Activated naive CD4-positive, alpha-beta T cell (primary cell): ENCODE measurements at places on chromosomes 11 and 22.

- DNase-seq, result no peak
Measured at GRCh38 chr11:118897721-118898310, 14.1 kb downstream of the CXCR5 start.

DNA sequence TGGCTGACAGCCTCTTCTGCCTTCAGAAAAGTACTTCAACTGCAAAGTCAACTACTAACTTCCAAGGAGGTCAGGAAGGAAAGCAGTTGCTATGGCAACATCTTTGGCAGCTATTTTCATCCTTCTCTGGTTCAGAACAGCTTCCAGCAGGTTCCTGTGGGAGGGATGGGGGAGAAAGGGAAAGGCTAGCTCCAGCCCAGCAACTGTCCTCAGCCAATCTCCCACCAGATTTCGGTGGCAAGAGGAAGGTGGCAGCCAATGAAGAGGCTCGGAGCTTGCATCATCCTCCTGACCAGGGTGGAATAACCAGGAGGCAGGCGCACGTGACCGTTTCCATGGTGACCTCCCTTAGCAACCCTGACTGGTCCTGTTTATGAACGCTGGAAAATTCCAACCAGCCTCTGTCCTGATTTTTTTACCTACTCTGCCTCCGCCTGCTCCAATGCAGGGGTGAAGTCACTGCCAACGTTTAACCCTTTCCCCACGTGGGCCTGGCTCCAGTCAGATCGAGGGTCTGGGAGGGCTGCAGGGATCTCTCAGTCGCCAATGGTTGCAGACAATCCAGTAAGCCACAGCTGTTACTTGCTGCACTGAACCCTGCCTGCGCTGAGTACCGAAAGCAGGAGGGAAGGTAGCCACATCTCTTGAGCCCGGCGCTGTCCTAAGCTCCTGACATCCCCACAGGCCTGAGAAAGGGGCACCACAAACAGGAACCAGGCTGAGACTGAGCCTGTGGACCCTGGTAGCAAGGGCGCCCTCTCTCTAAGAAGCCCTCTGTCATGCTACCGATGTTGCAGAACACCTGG lies 11.2 kb upstream of the MALAT1 start:
- no peak for DNase-seq

- DNase-seq, result no peak
Measured at GRCh38 chr11:44727114-44727372, 281 bp downstream of the TSPAN18 start.

GRCh38 chr11:87304412-87304811 lies 266.7 kb downstream of the TMEM135 start:
- DNase-seq, result no peak

DNA sequence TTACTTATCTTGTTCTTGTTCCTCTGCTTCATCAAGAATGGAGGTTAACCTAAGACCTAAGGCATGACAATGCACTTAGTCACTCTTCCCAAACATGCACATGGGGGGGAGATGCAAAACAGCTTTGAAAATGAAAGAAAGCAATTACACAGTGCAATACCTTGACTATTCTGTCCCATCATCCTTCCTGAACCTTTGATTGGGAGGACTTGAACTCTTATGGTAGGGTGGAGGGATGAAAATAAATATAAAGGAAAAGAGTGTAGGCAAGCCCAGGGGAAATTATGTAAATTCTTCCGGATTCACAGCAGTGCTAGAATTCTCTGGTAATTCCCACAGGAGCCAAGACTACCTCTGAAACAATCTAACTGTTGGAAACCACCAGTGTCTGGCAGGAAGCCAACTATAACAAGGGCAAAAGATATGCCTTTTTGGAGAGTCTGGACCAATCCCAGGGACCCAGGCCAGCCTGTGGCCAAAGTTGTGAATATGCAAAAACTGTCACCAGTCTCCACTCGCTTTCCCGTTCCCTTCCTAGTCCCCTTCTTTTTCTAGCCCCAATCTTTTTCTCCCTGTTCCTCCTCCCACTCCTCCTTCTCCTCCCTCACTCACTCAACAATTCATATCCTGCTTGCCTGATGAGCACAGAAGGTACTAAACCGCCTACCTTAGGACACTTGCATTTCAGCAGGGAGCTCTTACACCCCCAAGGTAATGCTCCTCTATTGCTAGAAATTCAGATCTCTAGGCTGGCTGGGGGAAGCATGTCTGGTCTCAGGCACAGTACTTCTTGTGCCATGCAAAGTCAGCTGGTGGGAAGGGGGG lies 2.5 kb upstream of the RCN1 start:
- DNase-seq, result no peak

GRCh38 chr11:18463439-18463838 lies 7.8 kb downstream of the LDHAL6A start:
- no peak for DNase-seq

GRCh38 chr11:3920148-3920852 lies 64.8 kb downstream of the STIM1 start:
- DNase-seq, result peak; percentile 27

DNA sequence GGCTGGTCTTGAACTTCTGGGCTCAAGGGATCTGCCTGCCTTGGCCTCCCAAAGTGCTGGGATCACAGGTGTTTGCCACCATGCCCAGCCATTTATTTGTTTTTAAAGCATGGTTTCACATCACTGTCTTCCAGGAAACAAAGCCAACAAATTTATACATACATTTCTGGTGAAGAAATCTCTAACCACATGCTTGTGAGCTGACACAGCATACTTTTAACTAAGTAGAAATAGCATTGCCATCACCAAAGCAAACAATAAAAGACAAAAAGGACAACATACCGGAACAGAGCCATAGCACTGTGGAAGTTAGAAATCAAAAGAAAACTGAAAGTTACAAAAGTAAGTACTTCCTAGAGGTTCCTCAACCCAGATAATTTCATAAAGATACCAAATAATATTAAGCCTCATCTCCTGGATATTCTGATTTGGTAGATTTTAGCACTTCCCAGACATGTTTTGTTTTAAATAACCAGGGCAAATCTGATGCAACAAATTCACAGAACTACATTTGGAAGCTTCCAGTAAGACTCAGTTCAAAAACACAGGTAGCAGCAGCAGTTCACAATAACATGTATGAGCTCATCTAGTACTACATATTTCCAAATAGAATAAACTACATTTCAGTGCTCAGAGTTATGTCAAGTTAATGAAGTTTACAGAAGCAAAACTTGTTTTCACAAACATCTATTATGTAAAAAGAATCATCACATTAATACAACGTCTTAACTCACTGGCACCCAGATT lies 70.6 kb downstream of the RRAS2 start:
- no peak for DNase-seq

GRCh38 chr11:35237351-35237750 lies 98.4 kb downstream of the CD44 start:
- DNase-seq, result no peak

DNA sequence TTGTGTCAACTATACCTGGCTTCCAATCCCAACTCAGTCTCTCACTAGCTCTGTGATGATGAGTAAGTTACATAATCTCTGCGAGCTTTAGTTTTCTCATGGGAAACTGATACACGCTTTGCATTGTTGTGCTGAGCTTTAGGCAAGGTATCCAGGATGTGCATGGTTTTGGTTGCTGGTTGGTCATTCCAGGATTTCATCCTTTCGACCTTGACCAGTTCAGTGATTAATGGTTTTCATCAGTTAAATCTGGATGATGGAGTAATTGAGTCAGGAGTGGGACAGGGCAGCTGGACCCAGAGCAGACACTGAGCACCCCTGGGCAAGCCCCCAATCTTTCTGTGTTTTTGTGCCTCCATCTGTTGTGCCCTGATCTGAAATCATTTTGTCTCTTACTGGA lies 417.3 kb upstream of the CADM1 start:
- no peak for DNase-seq

DNA sequence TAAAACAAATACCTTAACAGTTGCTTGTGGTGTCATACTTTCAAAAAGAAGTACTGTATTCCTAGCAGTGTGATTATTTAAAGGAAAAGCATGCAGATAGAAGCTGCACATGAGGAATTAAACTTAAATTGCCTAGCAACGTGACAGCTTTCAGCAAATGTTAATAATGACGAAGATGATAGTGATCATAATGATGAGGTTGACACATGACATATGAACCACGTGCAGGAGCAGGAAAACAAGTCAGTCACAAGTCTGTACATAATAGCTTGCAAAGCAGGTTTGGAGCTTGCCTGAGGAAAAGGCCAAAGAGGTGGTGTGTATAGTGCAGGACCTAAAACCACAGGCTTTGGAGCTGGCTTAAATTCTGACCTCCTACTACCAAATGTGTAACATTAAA lies 30.6 kb upstream of the PIK3C2A start:
- DNase-seq, result no peak

DNA sequence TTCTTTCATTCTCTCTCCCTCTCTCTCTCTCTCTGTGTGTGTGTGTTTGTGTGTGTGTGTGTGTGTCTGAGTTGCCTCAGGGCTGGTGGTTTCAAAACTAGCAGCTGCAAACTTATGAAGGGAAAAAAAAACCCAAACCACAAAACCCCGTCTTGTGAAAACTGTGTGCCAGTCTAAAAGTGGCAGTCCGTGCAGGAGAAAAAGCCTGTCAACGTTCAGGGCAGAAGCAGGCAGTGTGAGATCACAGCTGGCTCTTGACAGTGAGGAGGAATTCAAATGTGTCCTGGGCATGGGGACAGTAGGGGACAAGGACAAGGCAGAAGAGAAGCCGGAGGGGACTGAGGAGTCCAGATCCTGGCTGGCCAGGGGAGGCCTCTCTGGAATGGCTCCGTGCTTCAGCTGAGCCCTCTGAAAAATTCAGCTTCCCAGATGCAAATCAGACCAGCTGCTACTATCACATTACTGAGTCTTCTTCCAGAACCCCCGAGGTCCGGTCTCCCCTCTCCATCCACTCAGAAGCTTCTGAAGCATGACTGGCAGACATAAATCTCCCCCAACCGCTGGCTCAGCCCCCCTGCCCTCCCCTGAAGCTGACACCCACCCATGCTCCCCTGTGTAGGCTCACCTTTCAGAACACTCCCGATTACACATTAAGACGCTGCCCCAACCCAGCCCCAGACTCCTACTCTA lies 31.9 kb downstream of the FLI1 start:
- DNase-seq, result no peak

DNA sequence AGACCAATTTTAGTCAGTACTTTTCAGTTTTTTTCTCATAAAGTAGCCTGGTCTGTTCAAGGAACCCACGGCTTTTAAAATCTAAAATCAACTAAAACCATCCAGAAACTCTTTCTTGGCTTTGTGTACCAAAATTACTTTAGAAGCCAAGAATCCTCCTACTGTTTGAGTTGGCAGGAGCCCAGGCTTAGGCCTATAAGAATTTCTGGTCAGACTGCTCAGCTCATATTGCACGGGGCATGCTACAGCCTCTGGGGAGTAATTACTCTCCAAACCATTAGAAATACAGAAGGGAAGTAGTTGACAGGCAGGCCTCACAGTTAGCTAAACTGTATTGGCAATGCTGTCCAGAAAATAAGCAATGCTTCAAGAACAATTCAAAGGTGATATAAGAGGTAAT lies 1862.9 kb upstream of the RAG2 start:
- no peak for DNase-seq

- DNase-seq, result no peak
Measured at GRCh38 chr22:33271390-33272161, 213.4 kb upstream of the SYN3 start.

DNA sequence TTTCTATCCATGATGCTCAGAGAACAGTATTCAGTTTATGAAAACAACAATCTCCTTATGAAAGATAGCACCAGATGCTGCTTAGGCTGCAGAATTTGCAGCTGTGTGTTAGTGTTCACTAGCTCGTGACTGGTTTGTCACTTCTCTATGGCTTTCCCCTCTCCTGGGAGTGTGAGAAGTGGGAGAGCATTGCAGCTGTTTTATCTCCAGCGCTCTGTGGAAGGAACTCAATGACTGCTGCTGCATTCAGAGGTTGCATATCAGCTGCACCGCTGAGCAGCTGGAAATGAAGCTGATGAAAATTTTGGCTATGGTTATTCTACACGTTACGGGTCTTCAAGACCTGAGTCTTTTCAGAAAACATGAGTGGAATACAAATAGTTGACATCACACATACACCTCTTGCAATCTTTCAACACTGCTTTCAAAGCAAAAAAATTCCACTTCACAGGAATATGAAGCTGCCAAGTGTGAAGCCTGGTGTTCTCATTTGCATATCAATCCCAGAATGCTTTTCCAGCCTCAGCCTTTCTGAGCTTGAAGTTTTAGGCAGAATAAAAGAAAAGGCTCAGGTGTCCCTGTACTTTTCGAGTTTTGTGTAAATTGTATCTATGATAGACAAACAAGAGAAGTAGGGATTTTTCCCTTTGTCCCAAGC lies 149.3 kb upstream of the DDI1 start:
- DNase-seq, result no peak

- DNase-seq, result no peak
Measured at GRCh38 chr11:56331861-56332491, 13.9 kb upstream of the OR8K1 start.

- no peak for DNase-seq
Measured at GRCh38 chr22:39314251-39314971, 5.0 kb downstream of the RPL3 start.

GRCh38 chr22:37514526-37515051 lies 4.6 kb downstream of the CARD10 start:
- no peak for DNase-seq

- no peak for DNase-seq
Measured at GRCh38 chr11:70703141-70704064, 305.1 kb downstream of the CTTN start.

GRCh38 chr11:19683141-19683805 lies 29.4 kb upstream of the NAV2 start:
- DNase-seq, result no peak

DNA sequence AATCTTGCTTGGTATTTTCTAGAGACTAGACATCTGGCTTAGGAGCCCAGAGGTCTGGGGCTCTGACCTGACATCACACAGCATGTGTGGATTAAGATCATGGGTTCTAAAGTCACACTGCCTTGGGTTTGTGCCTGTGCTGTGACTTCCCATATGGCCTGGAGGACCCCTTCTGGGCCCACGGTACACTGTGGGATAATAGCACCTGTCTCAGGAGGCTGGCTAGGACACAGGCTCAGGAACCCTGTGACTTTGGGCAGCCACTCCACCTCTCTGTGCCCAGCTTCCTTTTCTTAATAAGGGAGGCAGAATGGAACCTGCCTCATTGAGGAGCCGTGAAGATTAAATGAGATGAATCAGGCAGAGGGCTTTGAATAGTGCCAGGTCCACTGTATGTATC lies 99.2 kb upstream of the B3GAT1 start:
- no peak for DNase-seq

DNA sequence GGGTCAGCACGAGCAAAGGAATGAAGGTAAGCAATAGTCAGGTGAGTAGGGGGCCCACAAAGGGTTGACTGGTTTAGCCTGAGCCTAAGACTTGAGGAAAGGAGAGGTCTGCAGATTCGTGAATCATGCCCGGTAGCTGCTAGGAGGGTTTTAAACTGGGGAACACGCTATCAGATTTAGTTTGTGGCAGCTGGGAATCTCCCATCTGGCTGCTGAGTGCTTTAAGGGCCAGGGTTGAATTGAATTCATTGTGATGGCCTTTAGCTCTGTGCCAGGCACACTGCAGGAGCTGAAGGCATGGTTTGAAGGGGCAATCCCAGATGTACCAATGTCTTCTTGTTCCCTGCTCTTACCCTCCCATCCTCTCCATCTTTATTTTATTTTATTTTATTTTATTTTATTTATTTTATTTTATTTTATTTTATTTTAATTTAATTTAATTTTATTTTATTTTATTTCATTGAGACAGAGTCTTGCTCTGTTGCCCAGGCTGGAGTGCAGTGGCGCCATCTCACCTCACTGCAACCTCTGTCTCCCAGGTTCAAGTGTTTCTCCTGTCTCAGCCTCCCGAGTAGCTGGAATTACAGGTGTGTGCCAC lies 1.9 kb upstream of the NECTIN1 start:
- no peak for DNase-seq

GRCh38 chr11:131661132-131661531 lies 290.7 kb downstream of the NTM start:
- DNase-seq, result no peak
